ENCODE measurements at places on chromosomes 5 and 9.

DNA sequence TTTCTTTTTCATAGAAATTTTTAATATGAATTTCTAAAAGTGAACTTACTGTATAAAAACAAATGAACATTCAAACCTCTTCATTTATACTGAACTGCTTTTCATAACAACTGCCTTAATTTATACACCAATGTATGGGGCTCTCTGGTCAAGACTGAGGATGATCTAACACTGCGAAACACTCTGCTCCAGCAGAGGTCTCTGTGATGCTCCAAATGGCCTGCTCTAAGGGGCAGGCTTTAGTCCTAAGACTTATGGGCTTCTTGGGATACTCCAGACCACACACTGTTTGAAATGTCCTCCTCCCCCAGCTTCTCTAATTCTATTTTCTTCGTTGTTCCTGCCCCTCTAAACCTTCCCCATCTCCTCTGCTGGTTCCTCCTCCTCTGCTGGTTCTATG, 58.5 kb downstream of the LIFR start:
- no peaks in the 10 kb centered on the region for H3K4me1 ChIP-seq
- no peak for DNase-seq
- no peaks in the 10 kb centered on the region for H3K36me3 ChIP-seq
- no peak overlapping the region for H3K4me3 ChIP-seq
- H3K27me3 ChIP-seq = peaks cover 4% of the 10 kb centered on the region

- no peaks in the 10 kb centered on the region for H3K4me1 ChIP-seq
- H3K36me3 ChIP-seq = no peaks in the 10 kb centered on the region
- no peak overlapping the region for H3K4me3 ChIP-seq
- no peaks in the 10 kb centered on the region for H3K27me3 ChIP-seq
- no peak overlapping the region for H3K27ac ChIP-seq
- DNase-seq = no peak
Observed at GRCh38 chr5:20445326-20445860, 457.4 kb upstream of the CDH18 start.

DNA sequence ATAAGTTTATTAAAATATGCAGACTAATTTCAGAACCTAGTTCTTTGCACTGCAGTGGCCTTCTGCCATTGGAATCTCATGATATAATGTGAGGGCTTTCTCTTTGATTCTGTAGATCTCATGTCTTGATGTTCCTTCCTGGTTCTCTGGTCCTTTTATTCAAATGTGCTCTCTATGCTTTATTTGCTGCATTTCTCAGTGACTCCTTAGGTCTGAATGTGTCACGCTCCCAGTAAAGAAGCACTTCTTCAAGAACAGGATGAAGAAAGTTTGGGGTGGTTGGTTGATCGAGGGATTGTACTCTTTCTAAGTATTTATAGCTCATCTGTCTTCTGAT, 122.6 kb downstream of the GDNF start:
- H3K27me3 ChIP-seq = no peaks in the 10 kb centered on the region
- DNase-seq = no peak

- H3K27me3 ChIP-seq = peaks cover 11% of the 10 kb centered on the region
- no peak for DNase-seq
- H3K36me3 ChIP-seq = peaks cover 2% of the 10 kb centered on the region
- H3K27ac ChIP-seq = no peak overlapping the region
Observed at GRCh38 chr9:4042991-4043390, 256.9 kb downstream of the GLIS3 start.

DNA sequence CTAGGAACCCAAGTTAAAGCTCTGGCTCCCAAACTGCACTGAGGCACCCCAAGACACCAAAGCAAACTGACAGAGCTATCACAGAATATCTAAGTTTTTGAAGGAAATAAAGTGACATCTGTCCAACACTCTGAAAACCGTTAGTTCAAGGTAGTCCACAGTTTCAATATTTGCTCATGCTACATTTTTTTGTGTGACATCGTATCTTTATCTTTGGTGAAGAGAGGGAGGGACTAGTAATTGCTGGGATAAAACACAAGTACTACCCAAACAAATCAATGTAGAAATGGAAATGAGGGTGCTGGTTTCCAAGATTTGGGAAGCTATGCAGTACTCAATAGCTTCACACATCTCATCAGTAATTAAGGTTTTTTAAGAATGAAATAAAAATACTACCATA, 20.6 kb downstream of the LIFR start:
- no peaks in the 10 kb centered on the region for H3K4me1 ChIP-seq
- H3K27ac ChIP-seq = no peak overlapping the region
- no peaks in the 10 kb centered on the region for H3K36me3 ChIP-seq
- peaks cover 13% of the 10 kb centered on the region for H3K27me3 ChIP-seq
- no peak overlapping the region for H3K4me3 ChIP-seq
- DNase-seq = no peak
